Ascending aorta (tissue), 2 donors: ENCODE measurements at places on chromosomes 2 and 18.
A peak's percentile ranks its signal among the peaks of the same experiment; 100 is the strongest.

- DNase-seq = no peak
Measured at GRCh38 chr2:53508667-53509066, 258.9 kb upstream of the CHAC2 start.

DNA sequence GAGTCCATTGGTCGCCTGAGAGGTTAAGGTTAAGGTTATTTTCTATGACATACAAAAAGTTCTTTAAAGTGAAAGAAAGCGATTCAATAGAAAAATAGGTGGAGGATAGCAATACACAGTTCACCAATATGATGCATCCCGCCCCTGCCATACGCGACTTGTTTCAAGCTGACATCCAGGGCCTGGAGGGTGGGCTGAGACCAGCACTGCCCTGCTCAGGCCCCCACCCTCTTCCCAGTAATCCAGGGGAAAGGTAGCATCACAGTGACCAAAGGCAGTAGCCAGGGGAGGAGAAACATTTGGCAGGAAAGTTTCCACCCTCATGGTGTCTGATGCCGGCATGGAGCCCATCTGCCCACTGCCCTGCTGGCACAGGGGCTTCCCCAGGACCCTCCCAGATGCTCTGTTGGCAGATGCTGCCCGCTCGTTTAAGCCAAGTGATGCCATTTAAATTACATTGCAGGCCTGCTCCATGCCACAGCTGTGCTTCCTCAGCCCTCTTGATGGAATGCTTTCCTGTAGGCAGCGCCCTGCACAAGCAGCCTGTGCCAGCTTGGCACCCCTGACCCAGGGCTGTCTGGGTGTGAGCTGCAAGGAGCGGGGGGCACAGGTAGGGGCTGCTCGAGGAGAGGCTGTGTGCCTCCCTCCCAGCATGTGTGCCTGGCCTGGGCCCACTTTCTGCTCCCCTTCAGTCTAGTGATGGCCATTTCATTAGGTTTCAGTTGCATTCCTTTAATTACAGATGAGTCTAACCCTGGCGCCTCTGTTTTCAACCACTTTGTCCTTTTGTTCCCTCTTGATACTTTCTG, 10.7 kb upstream of the ANO7 start:
- DNase-seq = no peak

GRCh38 chr2:119414894-119415293, 16.8 kb upstream of the TMEM37 start:
- DNase-seq = no peak

DNA sequence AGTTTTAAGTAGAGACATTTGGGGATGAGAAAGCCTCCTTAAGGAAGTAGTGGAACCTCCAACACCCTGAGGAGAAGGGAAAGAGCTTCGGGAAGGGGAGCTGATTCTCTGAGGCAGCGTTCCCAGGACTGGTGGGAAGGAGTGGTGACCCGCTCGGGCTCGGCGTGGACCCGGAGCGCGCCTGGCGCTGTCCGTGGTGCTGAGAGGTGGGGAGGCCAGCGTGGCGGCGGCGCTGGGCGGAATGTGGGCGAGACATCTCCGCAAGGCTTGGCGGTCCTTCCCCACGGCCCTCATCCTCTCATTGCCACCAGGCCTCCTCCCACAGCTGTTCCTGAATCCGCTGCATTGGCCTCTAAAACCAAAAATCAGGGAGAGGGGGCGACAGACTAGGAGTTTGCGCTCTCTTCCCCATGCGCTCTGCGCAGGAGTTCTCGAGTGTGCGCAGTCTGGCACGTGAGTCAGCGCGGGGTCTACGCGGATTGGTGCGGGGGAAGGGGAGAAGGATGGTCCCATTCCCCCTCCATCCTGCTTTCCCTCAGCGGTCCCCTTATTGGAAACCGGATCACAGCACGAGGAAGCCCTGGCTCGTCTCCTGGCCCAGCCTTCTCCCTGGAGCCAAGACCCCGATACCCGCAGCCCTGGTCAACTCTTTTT, 857 bp downstream of the RESP18 start:
- no peak for DNase-seq

GRCh38 chr2:217440000-217440399, 562.8 kb downstream of the TNS1 start:
- DNase-seq = no peak

DNA sequence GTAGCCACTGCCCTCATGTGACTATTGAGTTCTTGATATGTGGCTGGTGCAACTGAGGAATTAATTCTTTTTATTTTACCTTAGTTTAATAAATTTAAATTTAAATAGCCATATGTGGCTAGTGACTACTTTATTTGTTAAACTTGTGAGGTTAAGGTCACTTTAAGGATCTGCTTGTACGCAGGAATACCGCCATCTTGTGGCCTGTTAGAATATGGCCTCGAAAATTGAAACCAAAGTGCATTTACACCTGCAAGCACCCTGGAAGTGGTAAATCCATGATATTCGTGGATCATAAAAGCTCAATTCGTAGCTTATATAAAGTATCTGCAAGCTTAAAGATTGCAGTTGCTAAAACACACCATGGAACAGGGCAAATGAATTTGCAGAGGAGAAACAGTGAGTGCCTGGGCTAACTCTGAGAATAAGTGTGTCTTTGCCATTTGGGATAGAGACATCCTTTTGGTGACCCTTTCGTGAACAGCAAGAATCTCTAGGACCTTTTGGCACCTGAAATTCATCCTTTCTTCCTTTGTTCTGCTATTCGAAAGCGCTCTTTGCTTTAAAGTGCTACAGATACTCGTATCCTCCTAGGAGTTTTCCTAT, 59.9 kb upstream of the REG3A start:
- DNase-seq = no peak

DNA sequence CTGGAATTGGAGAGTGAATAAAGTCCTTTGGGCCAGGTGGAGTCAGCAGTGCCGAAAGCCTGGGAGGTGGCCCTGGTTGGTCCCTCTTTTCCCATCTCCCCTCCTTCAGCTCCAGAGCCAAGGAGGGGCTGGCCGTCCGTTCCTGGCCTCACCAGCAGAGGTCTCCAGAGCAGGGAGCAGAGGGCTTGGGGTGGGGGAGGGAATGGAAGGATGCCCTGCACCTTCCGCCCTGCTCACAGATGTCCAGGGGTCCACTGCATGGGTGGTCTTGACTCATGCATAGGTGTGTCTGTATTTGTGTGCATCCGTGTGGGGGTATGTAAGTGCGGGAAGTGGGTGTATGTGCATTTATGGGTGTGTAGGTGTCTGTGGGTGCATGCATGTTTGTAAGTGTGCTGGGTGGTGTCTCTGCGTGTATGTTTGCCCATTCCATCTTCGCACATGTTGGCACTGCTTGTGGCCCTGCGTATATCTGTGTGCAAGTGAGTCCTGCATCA, 201.8 kb downstream of the ZFP36L2 start:
- DNase-seq = peak; percentile 80

GRCh38 chr18:50158866-50159653, 35.9 kb downstream of the MYO5B start:
- no peak for DNase-seq

DNA sequence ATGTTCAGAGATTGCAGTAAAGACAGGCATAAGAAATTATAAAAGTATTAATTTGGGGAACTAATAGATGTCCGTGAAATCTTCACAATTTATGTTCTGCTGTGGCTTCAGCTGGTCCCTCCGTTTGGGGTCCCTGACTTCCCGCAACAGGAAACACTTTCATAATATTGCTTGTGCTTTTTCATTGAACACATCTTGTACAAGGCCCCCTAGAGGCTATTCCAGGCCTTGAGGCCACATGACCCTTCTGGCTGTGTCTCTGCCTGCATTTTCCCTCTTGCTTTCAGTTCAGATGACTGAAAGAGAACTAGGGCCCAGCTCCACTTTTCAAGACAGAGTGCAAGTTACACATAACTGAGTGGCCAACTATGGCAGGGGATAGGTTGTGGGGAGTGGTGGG, 164.1 kb downstream of the TMEM247 start:
- DNase-seq = no peak

DNA sequence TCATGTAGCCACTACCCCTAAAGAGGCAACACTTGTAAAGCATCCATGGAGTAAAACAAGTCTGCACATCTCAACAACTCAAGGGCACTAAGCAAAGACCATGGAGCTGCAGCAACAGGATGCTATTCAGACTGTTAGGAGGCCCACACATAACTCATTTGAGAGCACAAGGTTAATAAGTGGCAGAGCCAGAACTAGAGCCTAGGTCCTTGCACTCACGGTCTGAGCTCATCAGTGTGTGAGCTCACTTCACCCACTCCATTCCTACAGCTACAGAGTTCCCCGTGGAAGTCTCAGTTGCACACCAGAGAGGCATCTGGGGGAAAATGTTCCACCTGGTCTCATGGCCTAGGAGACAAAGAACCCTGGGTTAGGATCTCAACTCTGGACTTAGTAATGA, 35.0 kb downstream of the TTC32 start:
- DNase-seq = no peak

DNA sequence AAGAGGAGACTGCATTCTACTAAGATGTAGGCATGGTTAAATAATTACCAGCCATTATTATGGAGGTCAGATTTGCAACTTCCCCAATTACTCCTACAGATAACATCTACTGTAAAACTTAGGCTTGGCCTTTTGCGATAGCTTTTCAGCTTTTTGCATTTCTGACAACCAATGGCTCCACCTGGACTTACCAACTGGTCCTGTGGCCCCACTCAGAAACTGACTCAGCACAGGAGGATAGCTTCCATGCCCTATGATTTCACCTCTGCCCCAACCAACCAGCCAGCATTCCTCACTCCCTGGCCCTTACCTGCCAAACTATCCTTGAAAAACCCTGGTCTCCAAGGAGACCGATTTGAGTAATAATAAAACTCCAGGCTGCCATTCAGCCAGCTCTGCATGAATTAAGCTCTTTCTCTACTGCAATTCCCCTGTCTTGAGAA, 28.2 kb downstream of the TUBB6 start:
- DNase-seq = no peak

GRCh38 chr2:66477135-66477842, 42.4 kb downstream of the MEIS1 start:
- no peak for DNase-seq

DNA sequence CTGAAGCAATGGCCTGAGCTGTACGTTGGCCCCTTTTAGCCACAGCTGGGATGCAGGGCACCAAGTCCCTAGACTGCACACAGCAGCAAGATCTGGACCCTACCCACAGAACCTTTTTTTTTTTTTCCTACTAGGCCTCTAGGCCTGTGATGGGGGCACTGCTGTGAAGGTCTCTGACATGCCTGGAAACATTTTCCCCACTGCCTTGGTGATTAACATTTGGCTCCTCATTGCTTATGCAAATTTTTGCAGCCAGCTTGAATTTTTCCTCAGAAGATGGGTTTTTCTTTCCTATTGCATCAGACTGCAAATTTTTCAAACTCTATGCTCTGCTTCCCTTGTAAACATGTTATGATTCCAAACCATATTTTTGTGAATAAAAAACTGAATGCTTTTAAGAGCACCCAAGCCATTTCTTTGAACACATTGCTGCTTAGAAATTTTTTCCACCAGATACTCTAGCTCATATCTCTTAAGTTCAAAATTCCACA, 33.5 kb downstream of the PDE1A start:
- DNase-seq = no peak

DNA sequence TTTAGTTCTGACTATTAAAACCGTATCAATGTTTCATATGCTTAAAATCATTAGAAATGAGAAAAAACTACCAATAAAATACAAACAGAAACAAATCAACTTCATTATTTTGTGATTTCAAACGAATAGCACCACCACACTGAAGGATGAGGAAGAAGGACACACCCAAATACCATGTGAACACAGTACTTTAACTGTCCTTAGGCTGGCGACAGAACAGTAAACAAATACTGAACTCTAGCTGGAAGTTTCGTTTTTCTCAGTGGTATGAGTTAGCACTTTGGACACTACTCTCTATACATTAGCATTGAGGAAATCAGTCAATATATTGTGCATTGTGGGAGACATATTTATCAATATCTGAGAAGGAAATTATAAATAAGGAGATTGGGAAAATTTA, 202.4 kb upstream of the AGAP1 start:
- no peak for DNase-seq

DNA sequence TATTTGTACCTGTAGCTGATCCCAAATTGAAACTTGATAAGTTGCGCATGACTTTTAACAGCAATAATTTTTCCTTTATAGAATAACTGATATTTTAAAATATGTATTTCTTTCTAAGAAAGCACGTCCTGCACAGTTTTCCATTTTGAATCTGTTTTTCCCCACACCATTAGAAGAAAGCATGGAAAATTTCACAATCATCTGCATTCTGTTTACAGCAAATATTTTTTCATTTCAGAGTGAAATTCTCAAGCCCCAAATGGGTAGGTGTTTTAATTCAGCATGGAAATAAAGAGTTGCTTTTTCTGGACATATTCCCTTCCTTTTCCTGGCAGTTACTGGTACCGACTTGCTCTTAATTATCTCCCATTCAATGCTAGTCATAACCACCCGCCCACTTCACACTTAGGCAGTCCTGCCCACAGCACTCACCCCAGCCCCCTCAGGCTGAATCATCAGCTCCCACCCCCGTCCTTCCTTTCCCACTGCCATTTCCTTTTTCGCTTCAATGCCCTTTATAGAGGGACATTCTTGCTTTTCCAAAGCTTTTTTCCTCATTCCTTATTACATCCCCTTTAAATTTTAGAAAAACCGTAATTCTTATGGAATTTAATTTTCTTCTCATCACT, 89.2 kb upstream of the GLS start:
- no peak for DNase-seq

DNA sequence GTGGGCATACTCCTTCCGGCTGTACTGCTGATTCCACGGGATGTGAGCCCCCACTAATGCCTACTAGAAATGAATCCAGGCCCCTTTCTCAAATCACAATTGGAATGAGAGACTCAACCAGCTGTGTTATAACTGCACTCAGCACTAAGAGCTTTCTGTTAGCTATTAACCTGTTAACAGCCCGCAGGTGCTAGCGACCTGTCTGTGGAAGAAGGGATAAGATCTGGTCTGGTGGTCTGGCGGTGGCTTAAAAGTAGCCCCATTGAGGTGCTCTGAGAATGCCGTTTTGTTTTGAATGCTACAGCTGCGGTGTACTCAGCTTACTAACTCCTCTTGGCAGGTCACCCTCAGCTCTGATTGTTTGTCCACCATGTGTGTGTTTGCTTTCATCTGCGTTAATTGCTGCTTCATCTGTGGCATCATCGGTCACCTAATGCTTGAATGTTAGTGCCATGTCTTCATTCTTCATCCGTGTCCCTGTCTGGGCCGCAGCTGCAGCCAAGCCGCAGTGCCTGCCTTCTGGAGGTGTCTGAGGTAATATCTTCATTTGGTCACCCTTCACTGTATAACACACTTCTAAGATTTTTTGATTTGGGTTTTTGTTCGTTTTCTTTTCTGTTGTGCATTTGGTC, 16.3 kb downstream of the RAB12 start:
- DNase-seq = no peak

- DNase-seq = no peak
Measured at GRCh38 chr2:235960011-235960715, 208.0 kb downstream of the GBX2 start.

- DNase-seq = no peak
Measured at GRCh38 chr2:207503234-207503633, 26.5 kb upstream of the CREB1 start.
